CD4-positive, alpha-beta T cell treated with Interferon gamma for 1 hour (primary cell): ENCODE measurements at places on chromosomes 16 and 17.

GRCh38 chr16:4414187-4414917, 2.0 kb downstream of the CORO7 start:
- peak; percentile 84 for DNase-seq

DNA sequence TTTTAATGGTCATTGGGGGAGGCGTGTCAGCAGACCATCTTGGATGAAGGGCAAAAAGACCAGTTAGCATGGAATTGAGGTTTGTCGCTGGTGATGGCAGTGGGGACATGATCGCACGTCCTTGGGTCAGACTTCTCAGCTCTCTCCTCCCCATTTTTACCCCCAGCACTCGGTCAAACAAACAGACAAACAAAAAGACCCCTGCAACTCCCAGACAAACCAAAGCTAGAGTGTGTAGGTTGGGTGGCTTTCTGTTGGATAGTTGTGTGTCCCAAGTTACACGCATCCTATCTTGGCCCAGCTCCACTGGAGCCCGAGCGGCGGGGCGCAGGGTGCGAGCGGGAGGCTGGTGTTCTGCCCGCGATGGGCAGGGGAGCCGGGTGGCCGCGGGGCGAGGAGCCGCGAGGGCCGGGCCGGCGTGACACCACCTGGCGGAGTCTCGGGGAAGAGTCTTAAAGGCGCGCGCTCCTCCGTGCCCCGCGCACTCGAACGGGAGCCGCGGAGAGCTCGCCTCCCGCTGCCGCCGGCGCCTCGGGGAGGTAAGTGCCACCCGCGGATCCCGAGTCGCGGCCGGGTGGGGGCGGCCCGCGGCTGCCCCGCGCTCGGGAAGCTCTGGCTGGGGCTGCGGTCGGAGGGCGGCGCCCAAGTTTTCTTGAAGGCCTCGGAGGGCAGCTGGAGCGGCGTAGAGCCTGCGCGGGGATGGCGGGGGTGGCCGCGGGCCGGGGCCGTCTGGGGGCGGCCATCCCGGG, 18.5 kb upstream of the NTN1 start:
- peak; percentile 21 for DNase-seq

DNA sequence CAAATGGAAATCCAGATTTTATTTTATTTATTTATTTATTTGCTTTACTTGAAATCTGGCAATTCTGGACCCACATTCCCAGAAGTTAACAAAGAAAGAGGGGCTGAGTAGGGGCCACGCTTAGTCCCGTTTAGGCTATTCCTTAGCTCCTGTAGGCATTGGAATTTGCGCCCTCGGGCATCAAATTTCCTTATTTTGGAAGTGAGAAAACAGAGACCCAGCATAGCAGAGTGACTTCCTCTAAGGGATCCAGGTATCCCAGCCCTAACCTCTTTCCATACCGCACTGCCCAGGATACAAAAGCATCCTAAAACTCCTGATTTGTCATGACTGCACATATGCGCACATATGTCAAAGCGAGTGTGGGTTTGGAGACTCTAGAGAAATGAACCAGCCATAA, 19.0 kb upstream of the SMG1 start:
- no peak for DNase-seq

GRCh38 chr17:38922538-38923297, 2.7 kb upstream of the LASP1NB start:
- DNase-seq = no peak

GRCh38 chr16:71669926-71670536, 44.0 kb downstream of the MARVELD3 start:
- DNase-seq = no peak
